Right ventricle myocardium inferior (tissue), 1 donor: ENCODE measurements at places on chromosomes 1 and 21.

DNA sequence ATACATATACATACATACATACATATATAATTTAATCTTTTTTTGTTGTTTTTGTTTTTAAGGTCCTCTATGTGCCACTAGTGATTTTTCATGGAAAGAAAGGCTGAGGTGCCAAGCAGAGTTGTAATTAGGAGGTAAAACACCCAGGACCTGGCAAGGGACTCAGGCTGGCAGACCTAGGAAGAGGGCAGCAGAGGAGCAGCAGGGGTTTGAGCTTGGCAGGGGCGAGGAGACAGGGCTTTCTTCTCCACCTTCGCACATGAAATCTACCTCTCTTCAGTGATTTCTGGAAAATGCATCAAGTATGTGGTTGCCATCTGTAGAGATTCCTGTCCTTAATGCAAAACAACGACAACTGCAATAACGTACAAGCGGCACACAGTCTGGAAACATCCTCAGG lies 31.9 kb downstream of the DDAH1 start:
- DNase-seq = no peak

DNA sequence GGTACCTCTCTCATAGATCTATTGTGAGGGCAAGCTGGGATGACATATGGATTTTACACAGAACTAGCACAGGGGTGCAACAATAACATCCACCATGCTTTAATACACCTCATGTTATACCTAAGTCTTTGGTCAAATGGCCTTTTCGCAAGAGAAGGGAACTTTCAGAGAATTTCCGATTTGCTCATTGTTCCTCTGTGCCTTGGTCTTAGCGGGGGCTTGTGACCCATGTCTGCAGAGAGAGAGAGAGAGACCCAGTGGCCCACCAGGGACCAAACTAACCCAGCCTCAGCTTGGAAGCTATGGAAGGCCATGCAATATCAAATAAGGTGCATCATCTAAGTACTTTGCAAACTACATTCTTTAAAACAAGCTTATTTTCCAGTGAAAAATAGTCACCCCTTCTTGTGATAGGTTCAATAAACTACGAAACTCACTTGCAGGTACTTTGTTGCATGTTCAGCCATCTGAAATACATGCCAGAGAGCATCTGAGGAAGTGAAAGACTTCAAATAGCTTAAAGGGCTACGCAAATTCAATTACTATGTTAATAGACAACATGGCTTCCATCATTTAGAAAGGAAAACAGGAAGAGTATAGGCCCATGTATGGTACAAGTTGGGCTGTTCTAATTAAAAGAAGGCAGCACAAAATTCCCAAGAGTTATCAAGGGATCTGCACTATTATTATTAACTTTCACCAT lies 100.7 kb downstream of the KCNN3 start:
- DNase-seq = no peak

GRCh38 chr1:10903821-10904220 lies 107.4 kb upstream of the CASZ1 start:
- peak; percentile 26 for DNase-seq

GRCh38 chr21:28627261-28627660 lies 365.4 kb downstream of the LTN1 start:
- no peak for DNase-seq

DNA sequence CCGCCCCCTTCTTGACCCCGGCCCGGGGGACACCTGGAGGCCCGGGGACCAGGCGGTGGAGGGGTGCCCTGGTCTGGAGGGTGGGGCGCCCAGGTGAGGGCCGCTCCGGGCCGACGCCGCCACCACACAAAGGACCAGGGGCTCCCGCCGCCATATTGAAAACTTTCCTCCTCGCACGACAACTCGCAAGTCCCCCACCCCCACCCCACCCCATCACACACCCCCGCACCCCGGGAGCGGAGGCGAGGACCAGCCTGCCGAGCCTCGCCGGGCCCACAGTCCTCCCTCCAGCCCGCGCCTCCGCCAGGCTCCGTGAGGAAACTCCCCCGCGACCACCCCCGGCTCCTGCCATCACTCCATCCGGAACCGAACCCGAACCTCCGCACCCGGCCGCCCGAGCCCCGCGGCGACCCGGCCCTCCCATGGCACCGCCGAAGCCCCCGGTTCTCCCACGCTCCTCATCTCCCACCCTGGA lies 733 bp downstream of the KDM5B start:
- DNase-seq = peak; percentile 72

- DNase-seq = no peak
Measured at GRCh38 chr1:244860914-244861610, 3.3 kb downstream of the HNRNPU start.
